ENCODE measurements at places on chromosomes 1 and 21.

DNA sequence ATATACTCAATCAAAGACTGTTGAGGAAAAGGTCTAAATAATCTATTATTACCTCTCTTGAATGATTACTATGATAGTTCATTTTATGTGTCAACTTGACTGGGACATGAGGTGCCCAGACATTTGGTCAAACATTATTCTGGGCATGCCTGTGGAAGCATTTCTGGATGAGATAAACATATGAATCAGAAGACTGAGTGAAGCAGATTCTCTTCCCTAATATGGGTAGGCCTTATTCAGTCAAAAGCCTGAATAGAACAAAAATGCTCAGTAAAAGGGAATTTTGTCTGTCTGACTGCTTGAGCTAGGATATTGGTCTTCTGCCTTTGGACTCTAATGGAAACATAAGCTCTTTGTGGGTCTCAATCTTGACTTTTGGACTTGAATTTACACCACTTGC, 73.3 kb upstream of the SOX13 start:
- no peak for DNase-seq

GRCh38 chr1:167635156-167635648, 5.2 kb downstream of the RCSD1 start:
- DNase-seq: no peak

DNA sequence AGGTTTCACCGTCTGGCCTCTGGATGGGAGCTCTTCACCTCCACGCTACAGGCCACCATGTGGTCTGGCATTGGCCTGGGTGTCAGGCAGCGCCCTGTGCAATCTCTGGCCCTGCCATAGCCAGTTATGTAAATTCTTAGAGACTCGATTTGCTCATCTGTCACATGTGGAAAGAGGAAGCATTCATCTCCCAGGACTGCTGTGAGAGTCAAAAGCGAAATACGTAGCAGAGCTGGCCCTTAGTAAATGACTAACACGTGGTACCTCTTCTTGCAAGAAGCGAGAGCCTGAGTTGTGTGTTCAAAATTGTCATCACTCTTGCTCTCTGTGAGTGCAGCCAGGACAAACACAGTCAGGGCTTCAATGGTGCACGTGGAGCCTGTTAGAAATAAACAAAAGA, 159.0 kb upstream of the BACE2 start:
- no peak for DNase-seq

- DNase-seq: no peak
These were observed 202.4 kb downstream of the HMCN1 start for GRCh38 chr1:185936641-185937040.

DNA sequence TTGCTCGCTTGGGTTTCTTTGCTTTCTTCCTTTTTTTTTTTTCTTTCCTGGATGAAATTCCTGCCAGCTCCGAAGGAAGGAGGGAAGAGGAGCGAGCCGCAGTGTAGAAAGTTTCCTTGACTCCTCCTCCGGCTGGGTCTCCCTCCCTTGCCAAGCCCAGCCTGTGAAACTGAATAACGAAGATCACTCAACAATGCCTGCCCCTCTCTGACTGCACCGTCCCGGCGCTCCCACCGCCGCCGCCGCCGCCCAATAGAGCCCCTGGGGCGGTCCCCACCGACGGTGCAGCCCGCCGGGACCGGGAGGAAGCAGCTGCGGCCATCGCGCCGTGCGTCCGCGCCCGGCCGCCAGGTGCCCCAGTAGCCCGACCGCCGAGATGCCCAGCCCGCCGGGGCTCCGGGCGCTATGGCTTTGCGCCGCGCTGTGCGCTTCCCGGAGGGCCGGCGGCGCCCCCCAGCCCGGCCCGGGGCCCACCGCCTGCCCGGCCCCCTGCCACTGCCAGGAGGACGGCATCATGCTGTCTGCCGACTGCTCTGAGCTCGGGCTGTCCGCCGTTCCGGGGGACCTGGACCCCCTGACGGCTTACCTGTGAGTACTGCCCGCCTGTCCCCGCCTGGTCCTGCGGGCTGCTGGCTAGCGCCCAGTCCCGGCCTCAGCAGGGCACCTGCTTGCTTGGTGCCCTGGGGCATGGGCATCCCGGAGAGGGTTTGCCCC, at the start of gene LGR6:
Gene LGR6, plus strand, starts transcription at position 186 of the 714 bp plus-strand sequence. Its CDS starts 191 bp downstream, at position 377.
- DNase-seq: no peak

GRCh38 chr1:151516031-151516511, 4.9 kb downstream of the CGN start:
- no peak for DNase-seq

- peak; percentile 86 for DNase-seq
These were observed 197.0 kb upstream of the UBE2U start for GRCh38 chr1:64006276-64007051.

DNA sequence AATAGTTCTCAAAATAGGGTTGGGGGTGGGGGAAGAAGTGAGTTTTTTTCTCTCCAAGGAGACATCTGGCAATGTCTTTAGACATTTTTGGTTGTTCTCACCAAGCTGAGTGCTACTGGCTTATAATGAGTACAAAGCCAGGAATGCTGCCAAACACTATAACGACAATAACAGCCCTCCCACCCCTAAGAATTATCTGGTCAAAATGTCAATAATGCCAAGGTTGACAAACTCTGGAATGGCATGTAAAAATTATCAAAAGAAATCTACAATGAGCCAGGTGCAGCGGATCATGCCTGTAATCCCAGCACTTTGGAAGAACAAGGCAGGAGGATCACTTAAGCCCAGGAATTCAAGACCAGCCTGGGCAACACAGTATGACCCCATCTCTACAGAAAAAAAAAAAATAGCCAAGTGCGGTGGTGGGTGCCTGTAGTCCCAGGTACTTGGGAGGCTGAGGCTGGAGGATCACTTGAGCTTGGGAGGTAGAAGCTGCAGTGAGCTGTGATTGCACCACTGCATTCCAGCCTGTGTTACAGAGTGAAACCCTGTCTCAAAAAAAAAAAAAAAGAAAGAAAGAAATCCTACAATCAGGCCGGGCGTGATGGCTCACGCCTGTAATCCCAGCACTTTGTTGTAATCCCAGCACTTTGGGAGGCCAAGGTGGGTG, 2.5 kb downstream of the ATP5PF start:
- DNase-seq: no peak

GRCh38 chr21:41786509-41786987, 19.7 kb upstream of the RIPK4 start:
- peak; percentile 47 for DNase-seq

GRCh38 chr1:219298571-219299148, 125.0 kb downstream of the LYPLAL1 start:
- DNase-seq: no peak

- DNase-seq: no peak
These were observed 10.7 kb upstream of the GPR25 start for GRCh38 chr1:200861937-200862647.

DNA sequence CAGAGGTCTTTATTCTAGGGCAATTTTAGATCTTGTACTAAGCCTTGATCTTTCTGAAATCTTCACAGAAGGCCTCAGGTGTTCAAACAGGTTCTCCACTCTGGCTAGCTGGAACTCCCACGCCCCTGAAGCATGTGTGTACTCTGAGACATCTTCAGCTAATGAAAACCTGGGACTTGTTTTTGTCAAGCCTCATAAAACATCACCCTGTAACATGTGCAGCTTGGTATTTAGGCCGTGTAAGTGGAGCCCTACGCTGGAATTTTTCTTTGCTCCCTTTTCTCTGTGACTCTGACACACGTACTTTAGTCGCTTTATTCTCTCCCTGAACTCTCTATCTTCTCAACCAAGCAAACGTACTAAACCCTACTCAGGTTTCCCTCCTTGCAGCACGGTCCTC, 701.9 kb upstream of the ZP4 start:
- no peak for DNase-seq

- no peak for DNase-seq
These were observed 22.0 kb downstream of the MRPL37 start for GRCh38 chr1:54221867-54222484.

- no peak for DNase-seq
These were observed 379.8 kb downstream of the MATN1 start for GRCh38 chr1:30343562-30343961.

DNA sequence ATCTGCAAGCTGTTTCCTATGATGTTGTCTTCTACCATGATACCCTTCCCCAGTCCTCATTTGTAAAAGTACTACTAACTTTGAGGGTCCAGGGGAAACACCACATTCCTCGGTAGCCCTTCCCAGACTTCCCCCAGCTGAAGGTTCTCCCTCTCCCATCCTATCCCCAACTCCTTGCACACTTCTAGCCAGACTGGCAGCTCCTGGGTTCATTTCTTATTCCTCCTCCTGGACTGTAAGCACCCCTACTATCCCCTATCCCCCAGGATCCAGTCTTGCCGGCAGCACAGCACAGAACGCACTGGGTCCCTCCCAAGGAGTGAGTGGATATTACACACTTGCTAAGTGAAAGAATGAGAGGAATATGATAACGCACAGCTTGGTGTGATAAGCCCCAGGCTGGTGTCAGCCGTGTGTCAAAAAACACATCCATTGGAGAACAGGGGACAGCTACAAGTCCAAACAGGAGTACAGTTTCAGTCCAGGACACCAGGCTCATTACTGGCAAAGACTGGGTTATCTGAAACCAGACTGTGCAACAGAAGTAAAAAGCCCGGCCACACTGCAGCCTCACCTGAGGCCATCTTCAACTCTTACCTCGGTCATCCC, 100.2 kb downstream of the SSBP3 start:
- no peak for DNase-seq

DNA sequence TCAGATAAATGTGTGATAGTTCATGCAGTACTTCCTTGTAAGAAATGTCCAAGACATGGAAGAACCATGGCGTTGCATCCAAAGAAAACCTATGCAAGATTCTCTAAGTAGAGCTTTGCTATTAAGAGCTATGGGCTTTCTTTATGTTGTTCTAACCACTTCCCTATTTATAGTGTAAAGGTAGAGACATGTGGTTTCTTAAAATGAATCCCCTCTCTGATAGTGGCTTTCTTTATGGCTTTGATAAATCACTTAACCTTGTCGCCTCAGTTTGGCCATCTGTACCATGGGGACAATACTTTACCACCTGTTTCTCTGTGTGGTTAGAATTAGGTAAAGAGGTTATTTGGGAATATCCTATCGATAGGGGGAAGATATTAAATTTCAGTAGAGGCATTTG, 305.5 kb downstream of the NFIA start:
- DNase-seq: no peak
